ENCODE measurements at places on chromosomes 13 and 19.

DNA sequence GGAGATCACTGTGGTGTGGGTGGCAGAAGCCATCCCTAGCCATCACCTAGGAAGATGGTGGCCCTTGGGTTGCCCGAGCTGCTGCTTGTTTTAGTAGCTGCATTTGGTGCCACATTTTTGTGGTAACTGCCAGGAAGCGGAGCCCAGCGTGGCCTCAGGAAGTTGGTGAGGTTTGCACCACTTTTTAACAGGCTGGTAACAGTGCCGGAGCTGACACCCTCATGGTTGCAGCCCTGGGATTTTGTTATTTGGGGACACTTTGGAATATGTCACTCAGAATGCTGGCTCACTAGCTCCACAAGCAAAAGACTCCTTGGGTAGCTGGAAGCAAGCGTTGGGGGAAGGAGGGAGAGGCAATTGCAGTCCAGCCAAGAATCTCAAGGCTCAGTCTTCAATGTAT is 22.1 kb downstream of the ACTN4 start:
- DNase-seq: no peak

DNA sequence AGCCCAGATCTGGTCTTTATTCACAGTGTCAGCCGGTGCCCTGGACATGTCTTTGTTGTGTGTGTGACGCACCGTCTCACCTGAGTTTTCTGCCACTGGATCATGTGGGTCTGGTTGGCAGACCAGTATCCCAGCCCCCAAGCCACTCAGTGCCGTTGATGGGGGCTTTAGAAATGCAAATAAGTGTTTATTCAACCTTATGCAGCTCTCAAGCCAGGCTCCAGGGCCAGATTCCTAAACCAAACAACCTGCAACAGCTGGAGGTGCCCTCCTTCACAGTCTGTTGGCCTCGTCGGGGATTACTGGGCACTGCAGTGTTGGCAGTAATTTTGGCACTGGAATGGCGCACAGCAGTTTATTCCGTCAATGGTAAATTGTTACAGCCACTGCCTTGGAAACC is 21.6 kb downstream of the FAM124A start:
- DNase-seq: no peak

- no peak for DNase-seq
These were observed 4.7 kb downstream of the EPS8L1 start for GRCh38 chr19:55080121-55080967.

GRCh38 chr13:50927701-50928100 is 18.1 kb downstream of the RNASEH2B start:
- no peak for DNase-seq

- no peak for DNase-seq
These were observed 830.2 kb upstream of the SPRY2 start for GRCh38 chr13:81171065-81171647.

DNA sequence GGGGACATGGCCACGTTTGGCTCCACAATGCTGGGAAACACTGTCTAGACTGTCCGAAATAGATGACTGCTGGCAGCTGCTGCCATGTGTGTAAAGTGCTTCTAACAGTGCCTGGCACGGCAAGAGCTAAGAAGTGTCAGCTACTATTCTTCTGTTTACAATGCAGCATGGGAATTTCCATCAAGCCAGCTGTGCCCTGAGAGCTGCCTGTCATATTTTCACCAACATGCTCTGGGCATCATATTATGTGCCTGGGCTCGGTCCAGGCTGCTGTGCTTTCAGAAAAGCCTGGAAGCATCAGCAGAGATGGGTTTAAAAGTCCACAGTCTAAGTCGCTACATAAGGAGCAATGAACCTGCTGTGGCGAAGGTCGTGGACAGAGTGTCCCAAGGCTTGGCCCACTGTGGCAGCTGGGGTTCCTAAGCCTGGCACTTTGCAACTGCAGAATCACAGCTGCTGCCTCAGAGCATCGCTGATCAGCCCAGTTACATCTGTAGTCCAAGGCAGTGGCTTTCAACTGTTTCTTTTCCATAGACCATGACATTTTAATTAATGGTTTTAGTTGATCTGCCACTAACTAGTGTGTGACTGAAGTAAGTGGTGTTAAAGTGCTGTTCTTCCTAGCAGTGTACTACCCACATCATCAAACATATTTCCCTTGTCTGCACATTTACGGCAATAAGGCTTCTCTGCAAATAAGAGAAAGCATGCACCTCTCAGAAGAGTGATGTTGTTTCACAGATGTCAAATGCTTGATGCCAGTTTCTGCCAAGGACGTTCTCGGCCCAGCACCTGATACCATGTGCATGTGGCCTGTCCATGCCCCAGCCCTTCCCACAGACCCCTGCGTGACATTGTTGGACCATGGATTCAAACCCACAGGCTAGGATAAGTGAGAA is 95.7 kb upstream of the C1QTNF9B start:
- DNase-seq: no peak

DNA sequence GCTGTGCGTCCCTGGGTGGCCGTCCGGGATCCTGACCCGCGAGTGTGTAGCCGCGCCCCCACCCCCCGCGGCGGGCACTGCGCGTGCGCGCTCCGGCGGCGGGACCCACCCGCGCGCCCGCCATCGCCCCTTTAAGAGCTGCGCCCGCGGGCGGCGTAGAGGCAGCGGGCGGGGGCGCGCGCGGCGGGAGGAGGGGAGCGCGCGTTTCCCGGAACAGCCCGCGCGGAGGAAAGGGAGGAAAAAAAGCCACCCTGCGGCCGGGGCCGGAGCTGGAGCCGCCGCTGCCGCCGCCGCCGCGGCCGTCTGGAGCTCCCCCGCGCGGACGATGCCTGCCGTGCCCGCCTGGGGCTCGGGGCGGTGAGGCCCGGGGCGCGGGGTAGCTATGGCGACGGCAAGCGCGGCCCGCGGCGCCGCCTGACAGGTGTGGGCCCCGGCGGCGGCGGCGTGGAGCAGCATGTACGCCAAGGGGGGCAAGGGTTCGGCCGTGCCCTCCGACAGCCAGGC is at the start of gene SSBP4:
TSS of gene SSBP4 (plus strand) at position 204 of the 504 bp plus-strand sequence. CDS start at position 455, 251 bp downstream.
- DNase-seq: no peak

Data from stimulated activated CD8-positive, alpha-beta memory T cell treated with anti-CD3 and anti-CD28 coated beads, Interleukin-4, amount 100 ng/mL, for 1 hour (primary cell).